ENCODE measurements at places on chromosomes 3 and 15.

- peak; percentile 80 for DNase-seq
Measured at GRCh38 chr15:84570164-84570735, 30.6 kb upstream of the ZSCAN2 start.

DNA sequence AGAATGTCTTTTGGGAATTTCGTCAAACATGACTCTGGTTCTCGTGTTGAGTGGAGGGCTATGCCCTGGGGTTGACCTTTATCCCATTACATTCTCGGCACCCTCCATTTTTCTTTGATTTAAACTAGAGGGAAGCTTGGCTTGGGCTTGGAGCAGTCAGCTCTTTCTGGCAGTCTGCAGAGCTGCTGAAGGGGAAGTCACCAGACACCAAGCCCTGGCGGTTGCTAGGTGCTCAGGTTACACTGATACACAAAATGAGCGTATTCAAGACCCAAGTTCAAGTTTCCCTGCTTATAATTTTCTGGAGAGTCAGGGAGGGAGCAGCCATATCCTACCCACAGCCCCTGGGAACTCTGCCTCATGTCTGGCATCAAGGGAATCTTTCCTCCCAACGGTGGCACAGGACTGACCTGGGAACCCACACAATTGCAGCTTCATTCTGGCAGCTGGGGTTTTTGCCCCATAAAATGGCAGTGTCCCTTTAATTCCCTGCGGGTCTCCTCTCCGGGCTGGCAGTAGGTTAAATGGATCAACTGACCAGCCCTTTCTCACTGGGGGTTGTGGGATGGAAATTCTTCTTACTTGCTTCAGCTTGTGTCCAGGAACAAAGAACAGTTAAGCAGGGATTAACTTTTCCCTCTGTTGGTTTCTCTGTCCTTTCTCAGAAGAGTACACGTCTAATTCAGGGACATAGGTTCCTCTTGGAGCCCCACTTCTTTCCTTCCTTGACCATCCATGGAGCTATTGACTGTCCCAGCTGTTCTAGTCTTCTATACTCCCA is 110.0 kb upstream of the DLG1 start:
- DNase-seq: no peak

DNA sequence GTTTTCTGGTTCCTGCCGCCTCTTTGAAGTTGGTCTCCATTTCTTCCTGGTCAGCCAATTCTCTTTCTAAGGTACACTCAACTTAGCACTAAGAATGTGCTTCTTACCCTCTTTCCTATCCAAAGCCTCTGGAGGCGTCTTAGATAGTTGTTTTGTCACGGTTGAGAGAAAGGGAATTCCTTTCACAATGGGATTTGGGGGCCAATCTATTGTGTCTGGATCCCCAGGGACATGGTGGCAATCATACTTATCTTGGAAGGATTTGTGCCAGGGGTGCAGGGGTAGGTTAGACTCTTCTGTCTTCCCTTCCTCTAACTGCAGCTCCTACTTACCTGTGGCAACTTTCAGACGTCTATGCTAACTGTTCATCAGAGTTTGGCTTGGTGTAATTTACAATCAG is 287.1 kb downstream of the SOX2 start:
- no peak for DNase-seq

GRCh38 chr3:186843039-186843432 is 526 bp downstream of the ADIPOQ start:
- DNase-seq: no peak

- DNase-seq: no peak
Measured at GRCh38 chr15:38696109-38696727, 131.6 kb upstream of the RASGRP1 start.

- DNase-seq: no peak
Measured at GRCh38 chr3:16467393-16467792, 46.1 kb downstream of the RFTN1 start.

GRCh38 chr3:69881756-69882428 is 117.6 kb upstream of the SAMMSON start:
- no peak for DNase-seq

DNA sequence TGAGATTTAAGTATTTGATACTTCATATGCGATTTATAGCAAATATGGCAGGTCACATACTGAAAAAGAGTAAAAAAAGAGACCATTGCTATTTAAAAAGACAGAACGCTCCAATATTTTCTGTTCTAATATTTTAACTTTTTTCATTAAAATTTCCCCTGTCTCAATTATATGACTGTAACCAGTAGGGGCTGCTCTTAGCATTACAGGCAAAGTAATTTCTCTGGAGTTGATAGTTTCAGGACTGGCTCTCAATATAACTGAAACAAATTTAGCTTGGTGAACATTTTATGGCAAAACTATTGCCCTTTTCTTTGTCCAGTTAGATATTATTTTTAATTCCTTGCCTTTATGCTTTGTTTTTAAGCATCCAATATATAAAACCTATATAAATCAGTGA is 286.3 kb upstream of the ROBO2 start:
- no peak for DNase-seq

GRCh38 chr15:89654847-89655805 is at the start of gene KIF7:
TSS of gene KIF7 (minus strand) at chr15:89655467. CDS start at chr15:89652930, 2,537 bp downstream.
- DNase-seq: no peak

GRCh38 chr15:61921093-61921492 is 139.2 kb downstream of the VPS13C start:
- DNase-seq: no peak

Measured in ascending aorta (tissue), 2 donors.